Epithelial cell of proximal tubule (primary cell): ENCODE measurements at places on chromosomes 6 and 20. TPM values are rescaled to one million over a fixed set of nuclear protein-coding genes. Genes with fewer than 3 reads are reported as not detected.

- DNase-seq, result no peak
Observed at GRCh38 chr6:154350293-154350692, 6.3 kb downstream of the IPCEF1 start.

DNA sequence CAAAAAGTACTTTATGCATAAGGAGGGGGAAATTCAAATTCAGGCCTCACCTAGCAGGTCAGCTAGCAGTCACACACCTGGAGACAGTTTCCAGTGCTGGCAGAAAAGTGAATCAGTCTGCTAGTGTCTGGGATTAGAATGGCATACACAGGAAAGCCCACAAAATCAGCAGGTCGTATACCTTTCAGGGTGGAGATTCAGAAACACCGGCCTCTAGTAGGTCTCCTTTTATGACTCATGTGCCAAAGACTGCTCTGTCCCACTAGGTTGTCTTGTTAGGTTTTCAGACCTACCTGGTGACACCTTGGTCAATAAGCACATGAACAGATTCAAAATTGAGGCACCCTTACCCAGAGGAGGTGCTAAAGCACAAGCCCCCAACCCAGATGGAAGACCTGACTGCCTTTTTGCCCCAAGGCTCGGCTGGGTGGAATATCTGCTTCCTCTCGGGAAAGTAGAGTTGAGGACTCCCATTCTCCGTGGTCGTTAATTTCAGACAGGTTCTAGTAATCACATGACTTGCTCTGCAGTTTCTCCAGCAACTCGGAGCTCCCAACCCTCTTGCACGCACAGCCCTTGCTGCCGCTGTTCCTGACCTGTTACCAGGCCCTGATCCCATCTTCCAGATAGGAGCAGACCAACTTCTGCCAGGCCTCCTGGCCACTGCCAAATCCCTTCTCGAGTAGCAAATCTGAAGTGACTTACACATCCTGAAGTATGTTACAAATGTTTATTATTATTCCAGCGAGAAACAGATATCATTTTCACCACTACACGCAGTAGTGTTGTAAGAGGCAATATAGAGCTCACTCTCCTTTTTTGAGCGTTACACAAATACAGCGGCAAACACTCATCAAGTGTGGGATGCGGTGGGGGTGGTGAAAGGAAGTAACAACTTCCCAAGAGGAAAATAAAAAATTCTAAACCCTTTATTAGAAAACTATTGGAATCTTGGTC, 46.6 kb downstream of the AGPAT4 start:
- no peak for DNase-seq

DNA sequence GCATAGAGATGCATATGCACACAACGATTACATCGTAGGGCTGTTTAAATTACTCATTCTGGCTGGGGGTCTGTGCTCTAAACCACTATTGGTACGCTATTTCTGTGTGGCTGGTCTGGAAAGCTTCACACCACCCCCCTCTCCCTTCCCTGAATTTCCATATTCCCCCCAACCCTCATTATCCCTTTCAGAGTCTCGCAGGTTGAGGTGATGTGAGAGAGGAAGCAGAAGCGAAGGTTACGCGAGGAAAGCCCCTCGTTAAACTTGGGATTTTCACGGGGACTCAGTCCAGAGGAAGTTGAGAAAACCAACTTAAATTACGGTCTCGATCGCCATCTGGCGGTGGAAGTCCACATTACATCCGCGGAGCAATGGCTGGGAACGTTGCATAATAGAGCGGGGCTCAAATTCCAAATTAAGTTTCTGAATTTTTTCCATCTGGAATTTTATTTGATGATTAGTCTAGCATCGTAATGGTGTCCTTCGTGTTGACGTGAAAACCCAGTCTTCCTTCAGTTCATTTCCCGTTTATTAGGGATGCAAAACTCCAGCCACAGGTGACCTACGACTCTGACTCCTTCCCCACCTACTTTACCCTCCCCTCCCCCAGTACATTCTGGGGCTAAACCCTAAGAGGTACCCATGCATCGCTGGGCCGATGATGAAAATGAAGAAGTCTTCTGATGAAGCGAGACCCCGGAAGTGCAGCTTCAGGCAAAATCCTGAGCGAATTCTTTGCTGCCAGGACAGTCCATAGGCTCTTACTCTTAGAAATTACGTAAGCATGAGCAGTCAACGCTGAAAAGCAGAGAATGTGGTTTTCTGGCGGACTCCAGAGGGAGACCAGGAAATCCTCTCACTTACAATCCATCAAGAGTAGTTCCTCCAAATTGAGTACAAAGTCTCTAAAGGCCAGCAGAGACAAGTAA, 19.7 kb downstream of the HLA-DOB start:
- DNase-seq, result no peak

DNA sequence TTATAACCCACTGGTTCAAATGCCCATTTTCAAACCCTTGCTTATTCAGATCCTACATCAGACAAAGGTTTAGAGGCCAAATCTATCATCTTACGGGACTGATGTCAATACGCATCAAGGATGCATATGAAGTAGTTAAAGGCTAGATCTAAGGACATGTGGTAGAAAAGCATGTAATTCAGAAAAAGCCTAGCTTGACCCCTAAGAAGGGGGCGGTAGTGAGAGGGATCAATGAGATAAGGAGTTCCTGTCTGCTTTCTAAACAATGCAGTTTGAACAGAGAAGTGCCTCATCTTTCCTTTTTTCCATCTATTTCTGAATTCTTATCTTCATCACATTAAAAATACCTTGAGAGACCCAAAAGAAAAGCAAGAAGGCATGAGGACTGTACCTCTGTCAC, 237.7 kb downstream of the ARHGAP18 start:
- DNase-seq, result no peak

The FILIP1 gene
- total RNA-seq, result under 0.01 and 0.07 TPM in 2 replicates

- DNase-seq, result no peak
Observed at GRCh38 chr6:71533939-71534379, 245.3 kb downstream of the OGFRL1 start.

GRCh38 chr6:154441995-154442310, 68.5 kb downstream of the CNKSR3 start:
- no peak for DNase-seq

- DNase-seq, result no peak
Observed at GRCh38 chr6:169618526-169619490, 83.0 kb downstream of the WDR27 start.

DNA sequence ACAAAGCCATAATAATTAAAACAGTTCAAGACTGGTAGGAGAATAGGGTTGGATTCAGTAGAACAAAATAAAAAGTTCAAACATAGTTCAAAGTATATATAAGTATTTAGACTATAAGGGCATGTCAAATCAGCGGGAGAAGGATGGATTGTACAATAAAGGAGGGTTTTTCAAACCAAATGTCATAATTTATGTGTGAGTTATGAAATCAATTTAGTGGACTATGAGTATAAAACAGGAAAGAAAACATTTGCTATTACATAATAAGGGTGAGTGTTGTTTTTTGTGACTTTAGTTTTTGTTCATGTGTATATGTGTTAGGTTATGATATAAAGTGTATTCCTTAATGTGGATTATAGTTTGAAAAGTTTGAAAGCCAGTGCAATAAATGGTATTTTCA, 10.6 kb downstream of the ORC3 start:
- no peak for DNase-seq

DNA sequence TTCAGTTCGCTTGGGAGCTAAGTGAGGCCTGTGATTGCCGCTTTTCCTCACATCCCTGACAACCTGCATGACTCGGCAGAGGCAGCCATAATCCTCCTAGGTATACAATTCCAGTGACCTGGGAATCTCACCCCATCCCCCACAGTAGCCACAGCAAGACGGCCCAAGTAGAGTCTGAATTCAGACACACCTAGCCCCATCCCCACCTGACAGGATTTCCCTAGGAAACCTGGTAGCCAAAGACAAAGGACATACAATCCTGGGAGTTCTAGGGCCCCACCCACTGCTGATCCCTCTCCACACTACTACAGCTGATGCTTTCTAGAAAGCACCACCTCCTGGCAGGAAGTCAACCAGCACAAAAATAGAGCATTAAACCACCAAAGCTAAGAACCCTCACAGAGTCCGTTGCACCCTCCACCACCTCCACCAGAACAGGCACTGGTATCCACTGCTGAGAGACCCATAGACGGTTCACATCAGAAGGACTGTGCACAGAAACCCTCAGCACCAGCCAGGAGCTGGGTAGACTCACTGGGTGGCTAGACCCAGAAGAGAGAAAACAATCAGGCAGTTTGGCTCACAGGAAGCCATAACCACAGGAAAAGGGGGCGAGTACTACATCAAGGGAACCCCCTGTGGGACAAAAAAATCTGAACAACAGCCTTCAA, 17.9 kb upstream of the RUNX2 start:
- no peak for DNase-seq

DNA sequence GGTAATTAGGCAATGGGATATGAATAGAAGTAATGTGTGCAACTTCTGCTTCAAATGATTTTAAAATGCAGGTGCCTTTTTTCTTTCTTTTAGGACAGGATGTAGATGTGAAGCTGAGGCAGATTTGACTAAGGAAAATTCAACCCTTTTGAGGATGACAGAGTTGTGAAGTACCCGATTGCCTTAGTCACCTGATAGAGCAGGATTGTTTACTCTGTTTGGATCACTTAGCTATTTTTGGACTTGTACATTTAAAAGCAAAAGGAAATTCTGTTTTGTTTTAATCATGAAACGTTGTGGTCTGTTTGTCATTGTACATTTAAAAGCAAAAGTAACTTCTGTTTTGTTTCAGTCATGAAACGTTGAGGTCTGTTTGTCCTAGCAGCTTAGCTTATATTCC, 143.4 kb downstream of the FAM83B start:
- no peak for DNase-seq

The TFAP2C gene
- 0.23 and 0.94 TPM in 2 replicates for total RNA-seq

GRCh38 chr6:168171673-168172353, 92.8 kb upstream of the FRMD1 start:
- no peak for DNase-seq

- DNase-seq, result no peak
Observed at GRCh38 chr6:136654086-136654485, 103.9 kb upstream of the MAP7 start.

DNA sequence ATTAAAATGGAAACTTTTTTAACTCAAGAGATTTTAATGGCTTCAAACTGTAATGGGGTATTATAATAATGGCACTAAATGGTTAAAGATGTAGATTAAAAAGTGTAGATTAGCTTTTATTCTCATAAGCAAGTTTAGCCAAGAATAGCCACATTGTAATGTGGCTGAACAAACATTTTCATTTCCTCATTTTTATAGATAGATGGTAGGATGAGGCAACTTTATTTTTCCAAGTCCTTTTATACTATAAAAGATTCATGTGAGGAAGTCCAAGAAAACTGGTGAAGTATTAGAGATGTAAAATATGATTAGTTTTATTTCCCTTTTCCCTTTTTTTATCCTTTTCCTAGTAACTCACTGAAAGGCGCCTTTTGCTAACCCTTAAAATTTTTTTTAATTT, 88.8 kb downstream of the ATRN start:
- DNase-seq, result no peak
